ENCODE measurements at places on chromosomes 13 and 19.

DNA sequence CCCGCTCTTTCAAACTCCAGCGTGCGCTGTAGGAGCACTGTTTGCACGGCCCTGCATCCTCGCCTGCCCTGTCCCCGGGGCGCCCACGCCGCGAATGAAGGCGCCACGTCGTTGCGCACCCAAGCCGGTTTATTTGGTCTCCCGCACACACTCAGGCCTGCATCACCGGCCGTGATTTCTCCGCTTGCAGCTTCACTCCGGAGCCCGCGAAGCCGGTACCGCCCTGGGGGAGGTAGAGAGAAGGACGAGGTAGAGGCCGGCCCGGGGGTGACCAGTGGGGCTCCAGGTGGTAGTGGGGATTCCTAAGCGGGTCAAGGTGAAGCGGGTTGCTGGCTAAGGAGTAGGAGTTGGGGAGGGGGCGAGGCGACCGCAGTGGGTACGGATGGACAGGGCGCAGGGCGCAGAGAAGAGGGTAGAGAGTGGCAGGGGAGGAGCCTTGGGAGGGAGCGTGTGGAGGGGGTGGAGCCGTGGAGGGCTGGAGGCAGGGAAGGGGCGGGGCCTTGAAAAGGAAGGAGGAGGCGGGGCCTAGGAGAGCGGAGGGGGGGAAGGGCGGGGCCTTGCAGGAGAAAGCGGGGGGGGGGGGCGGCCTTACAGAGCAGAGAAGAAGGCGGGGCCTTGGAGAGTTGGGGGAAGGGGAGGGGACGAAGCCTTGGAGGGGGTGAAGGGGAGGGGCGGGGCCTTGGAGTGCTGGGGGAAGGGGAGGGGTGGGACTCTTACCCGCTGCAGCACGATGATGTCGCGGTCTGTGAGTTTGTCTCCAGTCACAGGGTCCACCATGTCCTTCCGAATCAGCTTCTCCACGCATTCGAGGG lies 24.6 kb downstream of the NOSIP start:
- DNase-seq = peak; percentile 86

- DNase-seq = peak; percentile 58
Measured at GRCh38 chr13:51584731-51585672, 740 bp downstream of the WDFY2 start.

DNA sequence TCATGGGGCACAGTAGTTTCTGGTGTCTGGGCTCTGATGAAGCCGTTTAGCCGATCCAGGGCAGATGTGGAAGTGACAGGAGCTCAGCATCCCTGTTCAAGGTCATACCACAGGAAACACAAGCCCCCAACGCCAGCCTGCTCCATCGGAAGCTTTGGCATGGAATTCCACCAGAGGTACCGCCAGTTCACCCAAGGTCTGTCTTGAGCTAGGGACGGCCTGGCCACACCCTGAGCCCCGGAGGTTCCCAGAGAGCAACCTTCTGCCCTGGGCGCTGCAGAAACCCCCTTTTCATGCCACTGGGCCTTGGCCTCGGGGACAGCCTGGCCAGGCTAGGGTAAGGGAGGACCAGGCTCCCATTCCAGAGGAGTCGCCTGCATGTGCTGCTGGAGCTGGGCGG lies 39.4 kb upstream of the TPM4 start:
- no peak for DNase-seq

DNA sequence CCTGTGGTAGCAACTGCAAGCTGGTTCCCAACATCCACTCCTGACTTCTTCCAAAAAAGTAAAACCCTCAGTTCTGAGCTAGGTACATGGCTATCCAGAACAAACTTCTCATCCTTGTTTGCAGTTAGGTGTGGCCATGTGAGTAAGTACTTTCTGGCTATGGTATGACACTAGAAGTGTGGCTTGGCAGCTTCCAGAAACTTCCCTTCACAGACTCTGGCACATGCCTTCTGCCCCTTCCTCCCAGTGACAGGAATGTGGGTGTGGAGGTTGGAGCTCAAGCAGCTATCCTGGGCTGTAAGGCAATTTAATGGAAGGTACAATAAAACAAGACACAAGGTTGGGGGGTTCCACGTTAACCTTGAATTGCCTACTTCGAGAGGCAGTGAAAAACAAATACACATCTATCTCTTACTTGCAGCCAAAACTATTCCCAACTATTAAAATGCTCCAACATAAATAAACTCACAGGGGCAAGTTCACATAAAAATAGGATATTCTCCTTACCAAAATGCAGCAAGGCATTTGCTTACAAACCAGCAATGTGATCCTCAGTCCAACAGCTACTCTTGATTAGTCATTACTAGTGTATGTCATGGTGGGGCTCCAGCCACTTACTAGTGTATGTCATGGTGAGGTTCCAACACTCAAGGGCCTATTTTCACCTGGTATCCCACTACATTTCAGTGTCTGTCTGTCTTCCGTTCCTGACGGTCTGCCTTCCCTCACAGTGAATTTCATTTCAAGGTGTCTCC lies 3.1 kb downstream of the SMG9 start:
- no peak for DNase-seq

- no peak for DNase-seq
Measured at GRCh38 chr13:46665248-46665632, 112.3 kb downstream of the LRCH1 start.

DNA sequence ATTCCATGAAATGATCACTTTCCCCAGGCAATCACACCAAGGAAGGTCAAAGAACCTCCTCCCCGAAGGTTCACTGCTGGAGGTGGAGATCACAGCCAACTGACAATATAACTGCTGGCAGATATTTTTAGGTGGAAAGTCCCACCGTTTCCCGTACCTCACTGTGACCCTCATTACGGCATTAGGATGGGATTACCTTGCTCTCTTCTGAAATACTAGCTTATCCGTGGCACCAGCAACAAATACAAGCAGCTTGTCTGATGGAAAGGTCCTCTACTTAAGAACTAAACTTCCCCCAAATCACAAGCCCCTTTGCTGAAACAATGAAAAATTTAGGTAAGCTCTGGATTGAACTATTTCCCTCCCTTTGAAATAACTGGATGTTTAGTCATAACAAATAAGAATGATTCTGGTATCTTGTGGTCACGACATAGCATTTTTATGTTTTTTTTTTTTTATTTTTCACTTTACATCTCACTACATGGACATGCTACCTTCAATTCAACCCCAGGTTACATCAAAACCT lies 178.9 kb downstream of the COL4A1 start:
- no peak for DNase-seq

DNA sequence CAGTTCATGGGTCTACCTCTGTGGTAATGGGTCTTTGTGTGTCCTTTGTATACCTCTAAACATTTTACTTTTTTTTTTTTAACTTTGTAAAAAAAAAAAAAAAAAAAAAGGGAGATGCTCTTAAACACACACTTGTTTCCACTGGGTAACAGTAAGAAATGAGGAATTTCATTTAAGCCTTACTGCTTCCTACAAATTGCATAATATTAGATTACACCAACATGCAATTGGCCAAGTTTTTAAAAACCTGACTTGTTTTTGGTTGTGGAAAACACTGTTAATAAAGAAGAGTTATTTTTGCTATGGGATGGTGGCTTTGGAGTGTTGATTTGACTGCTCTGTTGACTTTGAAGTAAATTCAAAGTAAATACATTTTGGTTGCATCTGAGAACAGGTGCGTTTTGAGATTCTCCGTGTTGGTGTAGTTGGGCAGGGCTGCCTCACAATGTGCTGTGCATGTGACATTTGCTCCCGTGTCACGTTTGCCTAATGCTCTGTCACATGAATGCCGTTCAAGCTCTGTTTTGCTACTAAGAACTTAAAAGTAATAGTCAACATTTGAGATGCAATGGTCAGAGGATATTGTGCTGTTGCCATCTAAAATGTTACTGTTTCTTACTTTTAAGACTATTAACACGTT lies 202.4 kb downstream of the LMO7 start:
- no peak for DNase-seq

DNA sequence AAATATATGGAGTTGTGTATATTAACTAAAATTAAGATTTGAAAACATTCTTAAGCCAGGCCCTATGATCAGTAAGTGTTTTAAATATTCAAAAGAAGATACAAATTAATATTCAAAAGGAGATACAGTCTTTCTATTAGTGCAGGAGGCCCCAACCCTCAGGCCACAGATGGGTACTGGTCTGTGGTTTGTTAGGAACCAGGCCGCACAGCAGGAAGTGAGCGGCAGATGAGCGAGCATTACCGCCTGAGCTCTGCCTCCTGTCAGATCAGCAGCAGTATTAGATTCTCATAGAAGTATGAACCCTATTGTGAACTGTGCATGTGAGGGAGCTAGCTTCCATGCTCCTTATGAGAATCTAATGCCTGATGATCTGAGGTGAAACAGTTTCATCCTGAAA lies 232.9 kb downstream of the FOXO1 start:
- DNase-seq = no peak

DNA sequence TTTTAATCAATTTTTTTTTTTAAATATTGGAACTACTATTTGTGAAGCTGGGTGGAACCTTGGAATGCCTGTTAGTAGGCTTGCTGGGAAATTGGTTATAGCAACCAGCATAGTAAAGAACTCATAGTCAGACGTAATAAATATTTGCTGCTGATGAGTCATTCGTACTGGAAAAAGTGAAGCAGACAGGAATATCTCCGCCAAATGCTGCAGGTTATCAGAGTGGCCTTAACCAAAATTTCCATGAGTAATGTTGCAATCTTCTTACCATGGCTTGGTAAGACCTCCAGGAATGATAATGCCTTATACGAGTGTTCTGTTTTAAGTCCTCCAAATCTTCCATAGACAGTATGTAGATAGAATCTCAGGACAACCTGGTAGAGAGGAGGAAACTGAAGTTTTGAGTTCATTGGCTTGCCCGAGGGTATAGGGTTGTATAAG lies 34.2 kb downstream of the MBNL2 start:
- no peak for DNase-seq

GRCh38 chr19:3057275-3057714 lies 5.0 kb downstream of the TLE5 start:
- no peak for DNase-seq

- DNase-seq = no peak
Measured at GRCh38 chr13:80374444-80374843, 33.5 kb upstream of the SPRY2 start.

DNA sequence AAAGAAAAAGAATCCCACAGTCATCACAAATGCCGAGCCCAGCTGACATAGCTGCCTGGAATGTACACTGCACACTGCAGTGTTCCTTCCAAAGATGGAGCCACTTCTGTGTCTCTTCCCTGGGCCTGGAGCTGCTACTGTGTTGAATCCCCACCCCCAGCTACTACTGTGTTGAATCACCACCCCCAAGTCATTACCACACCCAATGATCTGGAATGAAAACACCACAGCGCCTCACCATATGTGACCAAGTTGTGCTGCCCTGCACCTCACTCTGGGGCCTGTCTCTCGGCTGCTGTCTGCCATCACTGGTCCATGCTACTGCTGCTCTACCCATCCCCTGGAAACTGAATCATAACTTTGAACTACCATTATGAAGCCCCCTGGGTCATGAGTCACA lies 861.2 kb downstream of the UQCRFS1 start:
- no peak for DNase-seq

GRCh38 chr13:77002590-77003190 lies 10.8 kb downstream of the CLN5 start:
- no peak for DNase-seq

- no peak for DNase-seq
Measured at GRCh38 chr19:54426291-54426931, 11.1 kb downstream of the TTYH1 start.

DNA sequence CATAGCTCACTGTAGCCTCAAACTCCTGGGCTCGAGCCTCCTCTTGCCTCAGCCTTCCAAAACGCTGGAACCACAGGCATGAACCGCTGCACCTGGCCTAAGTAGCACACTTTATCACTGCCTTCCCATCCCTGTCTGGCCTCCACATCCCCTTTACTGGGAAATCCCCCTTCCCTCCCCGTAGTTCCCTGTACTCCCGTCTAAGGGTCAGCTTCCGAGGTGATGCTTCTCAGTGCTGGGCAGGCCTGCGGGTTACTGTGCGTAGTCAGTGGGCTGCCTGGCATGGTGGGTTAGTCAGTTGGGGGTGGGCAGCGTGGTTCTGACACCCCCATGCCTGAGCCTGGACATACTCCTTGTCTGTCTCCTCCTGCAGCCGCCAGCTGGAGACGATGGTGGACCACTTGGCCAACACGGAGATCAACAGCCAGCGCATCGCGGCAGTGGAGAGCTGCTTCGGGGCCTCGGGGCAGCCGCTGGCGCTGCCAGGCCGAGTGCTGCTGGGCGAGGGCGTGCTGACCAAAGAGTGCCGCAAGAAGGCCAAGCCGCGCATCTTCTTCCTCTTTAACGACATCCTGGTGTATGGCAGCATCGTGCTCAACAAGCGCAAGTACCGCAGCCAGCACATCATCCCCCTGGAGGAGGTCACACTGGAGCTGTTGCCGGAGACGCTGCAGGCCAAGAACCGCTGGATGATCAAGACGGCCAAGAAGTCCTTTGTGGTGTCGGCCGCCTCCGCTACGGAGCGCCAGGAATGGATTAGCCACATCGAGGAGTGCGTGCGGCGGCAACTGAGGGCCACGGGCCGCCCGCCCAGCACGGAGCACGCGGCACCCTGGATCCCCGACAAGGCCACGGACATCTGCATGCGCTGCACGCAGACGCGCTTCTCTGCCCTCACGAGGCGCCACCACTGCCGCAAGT lies 8.4 kb downstream of the PLEKHF1 start:
- DNase-seq = no peak

GRCh38 chr19:47402504-47402903 lies 16.8 kb downstream of the MEIS3 start:
- DNase-seq = no peak

DNA sequence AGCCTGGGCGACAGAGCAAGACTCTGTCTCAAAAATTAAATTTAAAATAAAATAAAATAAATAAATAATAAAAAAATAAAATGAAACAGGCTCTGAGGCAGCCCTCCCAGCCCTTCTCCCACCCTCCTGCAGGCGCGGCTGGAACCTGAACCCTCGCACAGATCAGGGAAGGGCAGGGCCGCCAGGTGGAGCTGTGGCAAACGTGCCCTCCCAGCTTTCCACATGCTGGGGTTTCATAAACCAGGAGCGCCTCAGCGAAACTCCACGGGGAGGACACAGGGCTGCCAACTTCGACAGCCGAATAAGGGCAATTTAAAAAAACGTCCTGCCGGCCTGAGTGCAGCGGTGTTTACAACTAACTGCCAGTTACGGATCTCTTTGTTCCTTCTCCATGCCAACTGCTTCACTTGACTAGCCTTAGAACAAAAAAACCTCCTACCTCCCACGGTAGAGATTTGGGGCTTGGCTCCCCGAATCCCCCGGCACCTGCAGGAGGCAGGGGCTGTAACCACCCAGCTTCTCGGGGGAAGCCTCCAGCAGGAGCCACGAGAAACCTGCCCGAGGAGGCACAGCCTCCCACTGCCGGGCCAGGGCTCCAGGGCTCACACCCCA lies 15.9 kb downstream of the ZNF787 start:
- no peak for DNase-seq

GRCh38 chr19:52188822-52189734 lies 774 bp upstream of the PPP2R1A start:
- peak; percentile 99 for DNase-seq

DNA sequence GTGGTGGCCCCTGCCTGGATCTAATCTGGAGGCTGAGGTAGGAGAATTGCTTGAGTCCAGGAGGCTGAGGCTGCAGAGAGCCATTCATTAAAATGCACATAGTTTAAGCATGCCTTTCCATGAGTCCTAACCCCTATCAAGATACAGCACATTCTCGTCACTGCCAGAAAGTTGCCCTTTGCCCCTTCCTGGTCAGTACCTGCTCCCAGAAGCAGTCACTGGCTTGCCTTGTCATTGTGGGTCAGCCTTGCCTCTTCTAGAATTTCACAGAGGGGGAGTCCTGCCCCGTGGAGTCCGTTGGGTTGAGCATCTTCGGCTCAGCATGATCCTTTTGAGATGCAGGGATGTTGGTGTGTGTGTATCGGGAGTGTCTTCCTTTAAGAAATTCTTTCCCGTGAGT lies 10.8 kb downstream of the BICRA start:
- no peak for DNase-seq

Data from activated naive CD4-positive, alpha-beta T cell (primary cell).